ENCODE measurements at places on chromosomes 1 and 21. TPM values are rescaled to one million over a fixed set of nuclear protein-coding genes. Genes with fewer than 3 reads are reported as not detected.

Gene CELA3A
- not detected for total RNA-seq

Gene LORICRIN
- not detected for total RNA-seq

Gene LCE3C
- total RNA-seq: not detected

Gene TFAP2E
- 0.97 TPM for total RNA-seq

Gene LPAR3
- total RNA-seq: 1.1 TPM

Gene CD48
- 151 TPM for total RNA-seq

Gene GDAP2
- 23.9 TPM for total RNA-seq

Gene SLC2A5
- total RNA-seq: not detected

Gene SELE
- total RNA-seq: not detected

Gene KLHDC8A
- total RNA-seq: not detected

Gene TMEM52
- total RNA-seq: 1.8 TPM

Gene UBASH3A
- 28.3 TPM for total RNA-seq

Gene CLDN8
- total RNA-seq: not detected

Gene EXTL1
- total RNA-seq: not detected

Gene B4GALT2
- total RNA-seq: 34.4 TPM

Gene ELAPOR1
- 3.9 TPM for total RNA-seq

Gene SGIP1
- total RNA-seq: not detected

Gene TMEM61
- not detected for total RNA-seq

Gene SPRR2F
- total RNA-seq: not detected

Gene OPRD1
- not detected for total RNA-seq

Gene C8A
- not detected for total RNA-seq

Gene CLIC6
- 0.11 TPM for total RNA-seq

Gene KIF2C
- 124 TPM for total RNA-seq

Gene GUCA2A
- total RNA-seq: not detected

Gene C4BPB
- 2.1 TPM for total RNA-seq

Gene RIPK4
- total RNA-seq: 1.1 TPM

Gene SPATA6
- total RNA-seq: 1.1 TPM

Measured in activated T-helper 17 cell treated with anti-CD3 and anti-CD28 coated beads, Interleukin-2, amount 50 U/mL, for 72 hours (primary cell).